Activated T-cell treated with anti-CD3 and anti-CD28 coated beads, Interleukin-2, amount 50 U/mL, for 48 hours (primary cell): ENCODE measurements at places on chromosomes 3 and 15.

GRCh38 chr3:192892981-192893700 lies 24.5 kb downstream of the MB21D2 start:
- peak; percentile 64 for DNase-seq

GRCh38 chr3:46713898-46714552 lies 3.6 kb downstream of the PRSS50 start:
- DNase-seq = peak; percentile 72

GRCh38 chr15:57551715-57552677 lies 39.7 kb upstream of the MYZAP start:
- no peak for DNase-seq

- no peak for DNase-seq
These were observed 174.7 kb upstream of the SLC24A5 start for GRCh38 chr15:47945872-47946650.

DNA sequence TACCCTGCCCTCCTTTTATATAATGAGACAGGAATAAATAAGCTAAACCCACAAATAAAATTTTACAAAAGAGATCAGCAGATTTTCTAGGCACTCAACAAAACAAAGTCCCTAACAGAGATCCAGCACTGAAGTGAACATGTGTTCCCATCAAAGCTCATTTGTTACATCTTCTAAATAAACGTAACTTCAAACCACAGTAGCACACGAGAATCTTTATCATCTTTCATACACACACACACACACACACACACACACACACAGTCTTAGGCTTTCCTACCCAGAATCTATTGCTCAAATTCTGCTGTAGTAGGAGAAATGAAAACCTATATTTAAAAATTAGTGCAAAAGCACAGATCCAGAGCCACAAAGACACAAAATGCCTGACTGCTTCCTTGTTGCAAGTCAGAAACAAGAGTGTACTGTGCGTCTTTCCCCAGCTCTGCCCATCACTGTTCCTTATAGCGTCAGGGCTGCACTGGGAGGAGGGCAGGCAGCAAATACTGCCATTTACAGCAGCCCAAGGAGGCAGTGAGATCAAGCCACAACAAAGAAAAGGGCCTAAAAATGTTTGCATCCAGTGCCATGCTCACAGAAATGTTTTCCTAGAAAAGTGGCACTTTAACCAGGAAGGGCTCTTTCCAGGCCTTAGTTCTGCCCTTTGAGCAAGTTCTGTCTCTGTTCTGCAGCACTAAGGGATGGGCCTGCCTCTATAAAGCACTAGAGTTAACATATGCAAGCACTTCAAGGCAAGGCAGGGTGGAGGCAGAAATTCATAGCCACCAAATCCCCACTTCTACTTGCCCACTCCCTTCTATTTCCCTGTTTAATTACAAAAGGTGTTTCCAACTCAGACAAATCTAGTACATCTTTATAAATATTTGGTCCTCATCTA lies 6.0 kb downstream of the IP6K1 start:
- no peak for DNase-seq

- DNase-seq = no peak
These were observed 54.6 kb downstream of the ATP2B2 start for GRCh38 chr3:10450494-10451440.

DNA sequence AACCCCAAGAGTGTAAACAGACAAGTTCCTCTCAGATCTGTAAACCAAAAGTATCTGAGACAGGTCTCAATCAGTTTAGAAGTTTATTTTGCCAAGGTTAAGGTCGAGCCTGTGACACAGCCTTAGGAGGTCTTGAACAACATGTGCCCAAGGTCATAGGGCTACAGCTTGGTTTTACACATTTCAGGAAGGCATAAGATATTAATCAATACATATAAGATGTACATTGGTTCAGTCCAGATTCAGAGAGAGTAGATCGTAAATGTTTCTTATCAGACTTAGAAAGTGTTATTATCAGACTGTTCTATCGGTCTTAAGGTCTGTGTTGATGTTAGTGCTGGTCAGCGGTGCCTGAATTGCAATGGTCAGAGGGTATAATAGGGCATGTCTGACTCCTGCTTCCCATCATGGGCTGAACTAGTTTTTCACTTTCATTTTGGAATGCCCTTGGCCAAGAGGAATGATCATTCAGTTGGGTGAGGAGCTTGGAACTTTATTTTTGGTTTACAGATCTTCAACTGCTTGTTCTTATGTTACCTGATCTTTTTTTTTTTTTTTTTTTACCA lies 27.0 kb upstream of the MFGE8 start:
- no peak for DNase-seq

- no peak for DNase-seq
These were observed 144.3 kb downstream of the ALCAM start for GRCh38 chr3:105511031-105511430.

- no peak for DNase-seq
These were observed 116.1 kb downstream of the KLF13 start for GRCh38 chr15:31442699-31443111.
